ENCODE measurements at places on chromosomes 12 and 14.

DNA sequence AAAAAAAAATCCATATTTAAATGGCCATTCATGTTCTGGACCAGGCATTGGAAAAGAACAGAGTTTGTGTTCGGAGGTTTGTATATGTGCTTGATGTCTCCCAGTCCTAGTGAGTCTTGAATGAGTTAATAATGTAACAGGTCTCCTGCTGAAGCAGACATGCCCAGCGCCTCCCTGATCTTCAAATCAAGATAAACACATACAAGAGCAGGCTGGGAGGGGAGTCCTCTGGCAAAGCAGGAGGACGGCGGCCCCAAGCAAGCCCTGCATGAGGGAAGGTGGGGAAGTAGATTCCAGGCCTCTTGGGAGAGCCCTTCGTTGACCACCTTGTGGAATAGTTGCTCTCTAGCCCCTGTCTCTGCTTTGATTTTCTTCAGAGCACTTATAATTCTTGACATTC is 156.3 kb downstream of the ZFP36L1 start:
- no peak for DNase-seq

DNA sequence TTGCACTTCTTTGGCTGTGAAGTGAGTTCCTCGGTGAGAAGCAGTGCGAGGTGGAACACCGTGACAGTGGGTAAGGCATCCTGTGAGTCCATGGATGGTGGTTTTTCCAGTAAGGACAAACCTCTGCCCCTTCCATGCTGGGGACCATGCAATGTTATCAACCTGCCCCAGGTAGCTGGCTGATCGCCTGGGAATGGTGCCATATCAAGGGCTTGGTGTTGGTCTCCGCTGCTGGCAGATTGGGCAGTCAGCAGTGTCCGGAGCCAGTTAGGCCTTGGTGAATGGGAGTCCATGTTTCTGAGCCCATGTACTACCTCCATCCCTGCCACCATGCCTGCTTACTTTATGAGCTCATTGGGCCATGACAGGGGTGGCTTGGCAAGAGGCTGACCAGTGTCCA is 114.7 kb upstream of the C14orf180 start:
- DNase-seq, result no peak

- no peak for DNase-seq
Observed at GRCh38 chr14:22544881-22545420, 44.1 kb downstream of the DAD1 start.

DNA sequence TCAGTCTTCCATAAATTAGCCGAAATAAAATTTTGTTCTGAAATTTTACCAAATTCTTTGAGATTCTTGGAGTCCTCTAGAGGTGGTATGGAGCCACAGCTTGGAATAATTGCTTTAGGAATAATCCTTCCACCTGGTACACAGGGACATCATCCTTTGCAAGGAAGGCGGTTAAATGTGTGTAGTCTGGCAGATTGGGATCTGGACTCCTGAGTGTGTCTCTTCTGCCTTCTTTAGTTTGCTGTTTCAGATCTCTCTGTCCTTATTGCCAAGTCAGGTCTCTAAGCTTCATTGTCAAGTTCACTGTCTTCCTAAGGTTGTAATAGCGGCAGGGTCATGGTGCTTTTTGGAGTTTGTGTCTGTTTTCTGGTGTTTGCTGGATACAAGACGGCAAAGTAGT is 393.9 kb upstream of the RGS6 start:
- no peak for DNase-seq

- DNase-seq, result no peak
Observed at GRCh38 chr12:62436164-62436503, 30.5 kb upstream of the MON2 start.

DNA sequence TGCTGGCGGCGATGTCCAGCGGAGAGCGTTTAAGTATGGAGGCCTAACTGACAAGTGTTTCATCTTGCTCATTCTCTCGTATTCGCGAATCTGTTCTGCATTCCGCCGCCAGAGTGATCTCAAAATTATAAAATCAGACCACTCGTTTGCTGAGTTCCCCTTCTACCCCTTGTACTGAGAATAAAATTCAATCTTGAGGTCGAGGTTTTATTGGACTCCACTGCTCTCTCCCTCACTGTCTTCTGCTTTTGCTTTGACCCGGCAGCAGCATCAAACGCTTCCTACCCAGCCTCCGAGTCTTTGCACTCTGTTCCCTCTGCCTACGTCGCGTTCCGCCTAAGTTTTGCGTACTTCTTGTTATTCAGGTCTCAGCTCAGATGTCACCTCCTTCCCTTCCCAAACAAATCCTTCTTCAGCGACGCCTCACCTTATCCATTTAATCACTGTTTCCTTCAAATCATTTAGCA is 462 bp downstream of the KNTC1 start:
- DNase-seq, result no peak

DNA sequence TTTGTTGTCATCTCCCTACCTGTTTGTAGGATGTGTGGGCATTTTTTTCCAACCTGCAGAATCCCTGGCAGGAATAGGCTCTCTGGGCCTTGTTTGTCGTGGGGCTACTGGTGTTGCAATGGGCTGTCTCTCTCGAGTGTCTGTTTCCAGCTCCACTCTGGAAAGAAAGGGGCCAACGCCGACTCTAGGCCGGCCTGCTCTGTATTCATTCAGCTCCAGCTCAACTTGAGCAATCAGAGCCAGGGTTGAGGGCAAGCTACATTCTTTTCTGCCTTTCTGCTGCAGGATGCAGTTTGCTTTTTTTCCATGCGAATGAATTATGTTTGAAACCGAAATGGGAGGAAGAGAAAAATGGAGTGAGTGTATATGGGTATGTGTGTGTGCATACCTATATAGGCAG is 2.3 kb downstream of the JDP2 start:
- no peak for DNase-seq

- DNase-seq, result no peak
Observed at GRCh38 chr12:8590842-8591545, 21.7 kb downstream of the AICDA start.

- DNase-seq, result no peak
Observed at GRCh38 chr12:54541751-54542290, 7.6 kb upstream of the PDE1B start.

- no peak for DNase-seq
Observed at GRCh38 chr12:121753844-121754264, 39.6 kb downstream of the RHOF start.

- DNase-seq, result no peak
Observed at GRCh38 chr12:6367969-6368892, 7.1 kb downstream of the SCNN1A start.

GRCh38 chr12:131482686-131483085 is 228.2 kb upstream of the SFSWAP start:
- DNase-seq, result no peak

- DNase-seq, result peak; percentile 51
Observed at GRCh38 chr12:53056901-53057300, 7.0 kb downstream of the TNS2 start.
